ENCODE measurements at places on chromosomes 5 and 9. TPM values are rescaled to one million over a fixed set of nuclear protein-coding genes. Genes with fewer than 3 reads are reported as not detected.

DNA sequence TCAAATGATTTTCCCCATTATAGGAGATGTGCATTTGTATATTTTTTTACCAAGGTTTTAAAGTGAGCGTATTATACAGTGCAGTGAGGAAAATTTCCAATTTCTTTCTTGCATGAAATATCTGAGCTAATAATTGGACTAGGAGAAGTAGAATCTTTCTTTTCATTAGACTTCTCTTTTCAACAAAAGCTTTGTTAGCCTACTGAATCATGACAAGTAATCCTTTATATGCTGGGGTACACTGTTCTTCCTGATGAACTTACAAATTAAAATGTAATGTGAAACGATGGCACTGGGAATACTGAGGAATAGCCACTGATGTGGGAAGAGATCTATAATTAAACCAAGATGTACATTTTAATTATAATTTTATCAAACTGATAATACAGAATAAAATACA is 829.6 kb downstream of the PTPRD start:
- no peak for DNase-seq

- no peak for DNase-seq
These were observed 12.9 kb upstream of the PRDM9 start for GRCh38 chr5:23494558-23494957.

Gene GAS1
- total RNA-seq = 336 TPM

Gene MIGA2
- 28.9 TPM for total RNA-seq

Gene IL3
- not detected for total RNA-seq

All from SJCRH30 (cell line).